ENCODE measurements at places on chromosomes 12 and 14.
A peak's percentile ranks its signal among the peaks of the same experiment; 100 is the strongest.

DNA sequence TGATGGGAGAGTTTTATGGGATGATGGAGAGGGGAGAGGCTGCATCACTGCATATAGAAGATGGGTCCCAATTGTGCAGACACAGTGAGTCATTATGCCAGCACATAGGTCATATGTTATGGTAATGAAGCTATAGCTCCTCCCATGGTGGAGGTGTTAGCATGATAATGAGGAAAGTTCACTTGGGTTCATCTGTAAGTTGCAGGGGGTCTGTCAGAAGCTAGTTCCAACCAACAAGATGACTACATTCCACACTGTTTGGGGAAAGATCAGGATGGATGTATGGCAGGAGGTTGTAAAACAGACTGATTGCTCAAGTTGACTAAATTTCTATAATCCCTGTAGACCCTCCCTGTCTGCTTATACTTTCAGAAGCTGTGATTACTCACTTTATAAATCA lies 561.3 kb downstream of the C12orf50 start:
- DNase-seq = no peak

GRCh38 chr12:131076791-131077747 lies 123.4 kb downstream of the ADGRD1 start:
- DNase-seq = no peak

DNA sequence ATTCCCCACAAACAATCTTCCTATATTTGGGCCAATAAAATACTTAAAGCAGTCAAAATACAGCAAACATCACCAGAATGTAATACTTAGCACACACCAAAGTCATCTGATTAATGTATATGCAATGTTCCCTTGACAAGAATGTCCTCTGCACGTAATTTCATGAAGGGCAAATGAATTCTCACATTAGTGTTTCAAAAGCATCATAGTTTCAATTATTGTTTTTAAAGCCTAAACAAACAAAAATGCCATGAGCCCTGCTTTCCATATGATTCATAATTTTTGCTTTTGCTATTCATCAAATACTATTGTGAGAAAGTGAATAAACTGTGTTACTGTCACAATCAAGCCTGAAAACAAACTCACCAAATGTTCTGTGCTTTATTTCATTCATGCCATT lies 156.0 kb downstream of the EPS8 start:
- no peak for DNase-seq

GRCh38 chr12:124505001-124505818 lies 62.2 kb downstream of the NCOR2 start:
- no peak for DNase-seq

- no peak for DNase-seq
Observed at GRCh38 chr14:22797017-22797917, 18.0 kb downstream of the SLC7A7 start.

GRCh38 chr12:59122784-59123183 lies 202.5 kb upstream of the LRIG3 start:
- DNase-seq = no peak

DNA sequence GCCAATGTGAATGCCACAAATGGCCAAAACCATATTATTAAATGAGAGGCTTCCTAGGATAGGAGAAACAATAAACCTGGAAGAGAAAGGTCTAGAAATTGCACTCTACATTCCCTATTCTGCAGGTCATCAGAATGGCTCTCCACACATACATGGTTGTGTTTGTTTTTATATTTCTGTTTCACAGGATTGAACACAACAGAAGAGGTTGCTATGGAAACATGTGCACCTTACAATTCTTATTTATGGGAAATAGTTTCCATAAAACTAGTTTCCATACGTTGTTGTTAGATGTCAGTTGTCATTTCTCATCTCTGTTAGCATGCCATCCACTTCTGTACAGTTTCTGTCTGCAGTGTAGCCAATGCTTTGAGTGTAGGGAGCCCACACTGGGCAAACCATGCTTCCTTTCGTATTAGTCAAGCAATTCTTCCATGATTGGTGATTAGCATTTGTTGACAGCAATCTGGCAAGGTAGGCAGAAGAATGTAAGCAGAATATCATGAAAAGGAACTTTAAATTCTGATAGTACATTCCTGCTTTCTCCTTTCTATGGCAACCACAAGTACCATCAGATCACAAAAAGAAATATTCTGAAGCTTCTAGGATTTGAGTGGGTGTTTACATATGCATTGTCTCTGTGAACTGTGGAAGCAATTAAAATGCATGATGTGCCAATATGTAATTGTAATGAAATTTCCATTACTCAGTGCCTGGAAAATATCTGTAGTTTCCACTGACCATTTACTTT lies 141.6 kb upstream of the AVPR1A start:
- DNase-seq = no peak

GRCh38 chr12:48001505-48002413 lies 2.5 kb downstream of the COL2A1 start:
- no peak for DNase-seq

DNA sequence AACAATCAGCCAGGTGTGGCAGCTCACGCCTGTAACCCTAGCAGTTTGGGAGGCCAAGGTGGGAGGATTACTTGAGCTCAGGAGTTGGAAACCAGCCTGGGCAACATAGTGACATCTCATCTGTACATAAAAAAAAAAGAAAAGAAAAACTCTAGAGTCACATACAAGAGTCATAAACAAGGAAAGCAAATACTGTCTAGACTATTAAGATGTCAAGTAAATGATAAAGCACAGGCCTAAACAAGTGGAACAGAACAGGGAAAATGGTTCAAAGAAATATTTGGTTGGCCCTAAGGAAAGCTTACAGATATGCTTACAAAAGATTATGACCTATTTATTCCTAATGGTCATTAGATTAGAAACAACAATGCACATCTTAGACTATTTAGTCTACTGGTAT lies 12.3 kb downstream of the CDK17 start:
- no peak for DNase-seq

DNA sequence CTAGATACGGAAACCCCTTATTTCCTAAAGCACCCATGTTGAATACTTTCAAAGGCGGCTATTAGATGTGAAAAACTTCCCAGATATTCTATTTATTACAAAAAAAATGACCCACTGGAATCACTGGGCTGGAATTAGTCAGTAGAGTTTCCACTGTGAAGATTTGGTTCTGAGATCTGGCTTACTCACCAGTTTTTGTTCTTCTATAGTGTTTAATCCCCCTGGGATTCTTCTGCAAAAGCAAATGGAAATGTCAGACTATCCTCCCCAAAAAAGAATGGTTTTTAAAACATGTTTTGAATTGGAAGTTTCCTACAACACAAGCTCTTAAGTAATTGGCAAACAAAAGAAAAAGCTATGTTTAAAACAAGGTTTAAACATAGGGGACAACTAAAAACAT lies 166.4 kb downstream of the STXBP6 start:
- no peak for DNase-seq

GRCh38 chr12:1660304-1661187 lies 30.3 kb upstream of the ADIPOR2 start:
- DNase-seq = no peak

- no peak for DNase-seq
Observed at GRCh38 chr14:104557766-104558165, 21.8 kb upstream of the C14orf180 start.

- DNase-seq = no peak
Observed at GRCh38 chr12:931591-931990, 17.9 kb downstream of the RAD52 start.

GRCh38 chr14:56338674-56339073 lies 220.5 kb downstream of the PELI2 start:
- no peak for DNase-seq

- DNase-seq = no peak
Observed at GRCh38 chr14:27063959-27064358, 466.1 kb upstream of the NOVA1 start.

GRCh38 chr12:6635375-6635855 lies 344 bp downstream of the LPAR5 start:
- no peak for DNase-seq

DNA sequence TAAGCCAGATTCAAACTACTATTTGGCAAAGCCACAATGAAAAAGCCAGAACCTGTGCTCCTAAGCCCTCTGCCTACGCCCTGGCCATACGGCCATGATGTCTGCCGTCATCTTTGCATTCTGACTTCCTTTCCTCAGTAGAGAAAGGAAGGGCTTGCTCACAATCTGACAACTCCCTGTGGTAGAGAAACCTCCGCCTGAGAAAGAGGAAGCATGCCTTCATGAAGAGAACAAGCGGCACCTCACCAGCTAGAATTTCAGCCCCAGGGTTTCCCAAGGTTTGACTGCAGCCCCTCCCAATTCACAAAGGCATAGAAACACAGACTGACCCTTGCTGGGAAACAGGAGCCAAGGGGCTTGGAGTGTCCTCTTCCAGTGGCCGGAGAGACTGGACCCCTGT lies 25.7 kb downstream of the TEP1 start:
- DNase-seq = no peak

- no peak for DNase-seq
Observed at GRCh38 chr14:103146141-103146709, 23.0 kb downstream of the TNFAIP2 start.

- no peak for DNase-seq
Observed at GRCh38 chr14:77098529-77099353, 683 bp downstream of the CIPC start.

DNA sequence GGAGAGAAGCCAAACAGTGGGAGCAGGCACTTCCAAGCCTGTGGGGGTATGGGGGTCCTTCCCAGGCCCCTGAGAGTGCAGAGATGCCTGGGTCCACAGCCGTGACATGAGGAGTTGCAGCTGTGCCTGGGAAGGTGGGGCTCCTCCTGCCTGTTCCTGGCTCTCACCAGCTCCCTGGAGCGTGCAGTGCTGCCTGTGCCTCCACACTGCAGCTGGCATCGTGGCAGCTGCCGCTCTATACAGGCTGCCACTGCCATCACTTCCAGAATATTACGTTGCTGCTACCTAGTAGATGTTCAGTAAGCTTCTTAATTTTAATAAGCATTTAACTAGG lies 223.7 kb downstream of the KCNC2 start:
- no peak for DNase-seq

GRCh38 chr14:92922883-92923743 lies at the start of gene CHGA:
Gene CHGA, plus strand, starts transcription at chr14:92923150. Its CDS starts 210 bp downstream, at chr14:92923360.
- DNase-seq = no peak

- DNase-seq = no peak
Observed at GRCh38 chr14:22886500-22887259, 3.7 kb downstream of the REM2 start.

DNA sequence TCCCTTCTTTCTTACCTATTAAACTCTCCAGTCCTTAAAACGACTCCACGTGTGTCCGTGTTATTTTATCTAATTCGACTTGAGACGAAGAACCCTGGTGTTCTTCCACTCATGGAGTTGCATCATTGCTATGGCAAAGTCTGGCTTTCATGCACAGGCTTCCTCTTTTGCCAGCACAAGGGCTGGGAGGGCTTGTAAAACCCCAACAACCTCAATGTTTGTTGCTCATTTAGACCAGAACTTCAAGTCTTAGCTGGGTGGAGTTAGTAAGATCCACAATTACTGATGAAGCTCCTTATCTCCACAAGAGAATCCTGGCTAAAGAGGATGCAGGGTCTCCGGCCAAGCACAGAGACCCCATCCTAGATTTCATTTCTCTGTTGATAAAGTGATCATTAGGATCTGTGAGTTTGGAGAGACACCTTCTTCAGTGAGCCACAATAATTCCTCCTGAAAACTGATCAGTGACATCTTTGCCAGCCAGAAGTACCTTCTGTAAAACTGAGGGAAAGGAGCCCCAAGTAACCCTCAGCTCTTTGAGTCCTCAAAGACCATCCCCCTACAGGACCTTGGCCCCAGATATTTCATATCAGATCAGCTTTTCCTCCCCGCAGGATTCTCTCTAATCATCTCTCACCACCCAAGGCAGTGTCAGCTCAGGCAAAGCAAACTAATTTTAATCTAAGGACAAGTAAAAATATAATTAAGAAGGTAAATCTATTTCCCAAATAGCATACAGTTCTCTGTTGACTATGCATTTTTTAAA lies 514.6 kb downstream of the FUT8 start:
- no peak for DNase-seq

GRCh38 chr12:92509156-92509738 lies 193.5 kb upstream of the PLEKHG7 start:
- no peak for DNase-seq

GRCh38 chr14:90019824-90020523 lies 41.8 kb upstream of the KCNK13 start:
- DNase-seq = no peak

DNA sequence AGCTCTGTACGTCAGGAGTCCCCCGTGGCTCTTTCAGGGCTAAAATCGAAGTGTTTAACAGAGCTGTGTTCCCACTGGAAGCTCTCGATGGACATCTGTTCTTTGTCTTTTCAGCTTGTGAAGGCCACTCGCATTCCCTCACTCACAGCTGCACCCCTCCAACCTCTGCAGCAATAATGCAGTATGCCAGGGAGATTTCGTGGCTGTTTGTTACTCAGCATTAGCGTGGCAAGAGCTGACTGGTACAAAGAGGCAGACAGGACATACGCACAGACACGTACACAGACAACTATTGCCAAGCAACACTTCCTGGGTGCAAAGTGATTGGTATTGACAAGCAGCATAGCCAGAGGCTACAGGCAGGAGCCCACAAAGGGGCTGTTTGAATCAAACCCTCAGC lies 11.8 kb upstream of the FBXO21 start:
- no peak for DNase-seq

GRCh38 chr12:69686731-69687130 lies 12.4 kb downstream of the BEST3 start:
- DNase-seq = no peak

- no peak for DNase-seq
Observed at GRCh38 chr12:47249082-47249481, 169.3 kb upstream of the AMIGO2 start.

DNA sequence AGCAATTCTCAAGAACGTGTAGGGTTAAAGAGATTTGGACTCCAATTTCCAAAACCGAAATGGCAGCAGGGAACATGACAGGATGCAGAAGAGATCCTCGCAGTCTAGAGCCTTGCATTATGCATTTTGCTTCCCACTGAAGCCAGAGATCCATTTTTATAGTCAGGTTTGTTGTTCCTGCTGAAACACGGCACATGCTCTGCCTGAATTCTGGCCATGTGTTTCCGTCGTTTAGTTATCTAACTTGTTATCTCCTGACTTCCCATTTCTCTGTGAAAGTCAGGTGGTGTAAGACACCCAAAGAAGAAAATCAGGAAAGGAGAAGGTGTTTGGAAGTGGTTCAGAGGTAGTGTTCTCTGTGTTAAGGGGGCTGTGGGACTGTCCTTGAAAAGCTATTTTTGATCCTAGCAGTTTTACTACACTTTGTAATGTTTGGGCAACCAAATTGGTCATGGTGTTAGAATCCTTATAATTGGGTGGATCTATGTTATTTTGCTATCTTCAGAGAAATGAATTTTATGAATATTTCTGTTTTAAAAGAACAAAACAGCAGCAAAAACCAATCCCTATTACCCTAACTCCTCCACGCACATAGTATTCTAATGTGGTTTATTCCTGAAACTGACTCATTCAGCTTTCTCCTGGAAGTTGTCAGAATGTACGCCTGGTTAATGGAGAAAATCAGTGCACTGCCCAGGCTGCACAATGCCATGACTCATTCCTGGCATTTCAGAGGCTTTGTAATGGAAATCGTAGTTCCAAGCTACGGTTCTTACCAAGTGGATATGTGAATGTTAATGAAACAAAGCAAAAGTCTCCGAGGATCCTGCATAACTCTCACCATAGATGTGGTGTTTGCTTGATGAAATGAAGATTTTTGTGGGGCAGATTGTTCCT lies 110.1 kb downstream of the SAMD4A start:
- peak; percentile 84 for DNase-seq
